Activated T-cell treated with anti-CD3 and anti-CD28 coated beads, Interleukin-2, amount 50 U/mL, for 4 hours (primary cell): ENCODE measurements at places on chromosomes 12 and 14.

DNA sequence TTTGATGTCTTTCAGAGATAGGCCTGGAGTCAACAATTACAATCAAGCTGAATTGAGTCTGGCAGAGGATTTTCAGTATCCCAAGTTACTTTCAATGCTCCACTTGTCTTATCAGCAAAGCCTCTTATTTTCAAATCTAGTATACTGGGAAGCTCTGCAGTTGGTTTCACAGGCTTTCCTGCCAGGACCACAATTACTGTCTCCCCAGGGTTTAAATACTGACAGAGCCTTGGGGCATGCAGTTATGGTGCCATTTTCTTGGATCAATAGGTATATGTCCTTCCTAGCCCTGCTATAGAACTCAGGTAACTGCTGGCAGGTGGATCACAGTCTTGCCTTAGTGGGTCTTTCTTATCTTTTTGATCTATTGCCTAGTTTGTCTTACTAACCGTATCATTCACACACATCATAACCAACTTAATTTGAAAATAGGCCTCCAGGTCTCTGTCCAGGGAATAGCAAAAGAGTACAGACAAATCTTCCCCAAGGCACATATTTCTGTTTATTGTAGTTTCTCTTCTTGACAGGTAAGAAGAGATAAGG is 22.4 kb upstream of the RNU6-8 start:
- no peak for DNase-seq

DNA sequence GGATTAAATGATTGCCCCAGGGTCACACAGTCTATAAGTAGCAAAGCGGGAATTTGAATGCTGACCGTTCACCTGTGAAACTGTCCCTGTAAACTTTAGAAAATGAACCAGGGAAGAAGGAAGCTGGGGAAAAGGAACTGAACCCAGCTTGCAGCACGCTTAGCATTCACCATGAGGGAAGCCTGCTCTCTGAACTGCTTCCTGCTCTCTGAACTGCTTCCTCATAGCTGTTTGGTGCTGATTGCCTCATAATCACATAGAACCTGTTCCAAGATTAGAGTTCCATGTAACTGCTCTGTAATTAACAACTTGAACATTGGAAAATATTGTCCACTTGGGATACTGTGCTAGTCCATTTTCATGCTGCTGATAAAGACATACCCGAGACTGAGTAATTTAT is 1504.8 kb upstream of the TMEM132C start:
- no peak for DNase-seq

- DNase-seq: no peak
These were observed 2.4 kb upstream of the GPR65 start for GRCh38 chr14:88002421-88003075.

DNA sequence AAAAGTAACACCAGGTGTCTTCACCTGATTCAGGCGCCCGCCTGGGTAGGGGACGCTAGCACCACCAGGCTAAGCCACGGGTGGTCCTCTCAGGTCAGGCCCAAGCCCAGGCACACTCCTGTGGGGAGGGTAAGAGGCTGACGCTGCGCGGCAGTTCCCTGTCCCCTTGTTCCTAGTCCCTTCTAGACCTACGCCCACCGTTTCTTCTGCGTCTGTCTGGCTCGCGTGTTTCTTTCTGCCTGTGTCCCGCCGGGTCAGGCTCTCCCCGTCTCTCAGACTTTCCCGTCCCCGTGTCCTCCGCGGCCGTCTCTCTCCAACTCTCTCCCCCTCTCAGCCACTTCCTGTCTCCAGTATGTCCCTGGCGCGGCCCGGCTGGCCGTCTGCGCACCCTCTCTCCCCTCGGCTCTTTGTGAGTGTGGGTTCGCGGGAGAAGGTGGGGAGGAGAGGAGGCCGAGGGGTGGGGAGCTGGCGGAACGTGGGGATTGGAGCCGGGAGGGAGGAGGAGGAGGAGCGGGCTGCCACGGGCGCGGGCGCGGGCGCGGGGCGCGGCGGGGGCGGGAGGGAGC is 3.1 kb upstream of the TNS2 start:
- peak; percentile 38 for DNase-seq

DNA sequence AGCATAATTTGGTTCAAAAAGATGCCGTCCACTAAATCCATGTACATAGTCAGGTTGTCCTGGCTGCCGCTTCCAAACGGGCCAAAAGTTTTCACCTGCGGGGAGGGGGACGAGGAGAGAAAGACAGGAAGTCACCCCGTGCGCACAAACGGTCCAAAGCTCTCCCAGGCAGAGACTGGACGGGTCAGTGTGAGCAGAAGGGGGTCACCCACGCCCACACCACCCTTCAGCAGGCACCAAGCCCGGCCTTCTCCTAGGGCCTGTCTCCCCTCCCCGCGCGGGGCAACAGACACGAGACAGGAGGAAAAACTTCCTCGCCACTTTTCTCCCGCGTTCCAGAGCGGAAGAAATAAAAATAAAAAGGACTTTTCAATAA is 888 bp downstream of the CCDC88C start:
- no peak for DNase-seq

- no peak for DNase-seq
These were observed 46.6 kb upstream of the ESRRB start for GRCh38 chr14:76329154-76329928.

GRCh38 chr12:89932954-89933353 is 224.3 kb upstream of the ATP2B1 start:
- DNase-seq: no peak

GRCh38 chr14:93943052-93943451 is 15.9 kb downstream of the FAM181A start:
- no peak for DNase-seq

GRCh38 chr14:57746563-57746962 is 119.3 kb downstream of the SLC35F4 start:
- no peak for DNase-seq

GRCh38 chr12:107503887-107504885 is 181.4 kb upstream of the PWP1 start:
- no peak for DNase-seq
